ENCODE measurements at places on chromosomes 4 and X. TPM values are rescaled to one million over a fixed set of nuclear protein-coding genes. Genes with fewer than 3 reads are reported as not detected.

DNA sequence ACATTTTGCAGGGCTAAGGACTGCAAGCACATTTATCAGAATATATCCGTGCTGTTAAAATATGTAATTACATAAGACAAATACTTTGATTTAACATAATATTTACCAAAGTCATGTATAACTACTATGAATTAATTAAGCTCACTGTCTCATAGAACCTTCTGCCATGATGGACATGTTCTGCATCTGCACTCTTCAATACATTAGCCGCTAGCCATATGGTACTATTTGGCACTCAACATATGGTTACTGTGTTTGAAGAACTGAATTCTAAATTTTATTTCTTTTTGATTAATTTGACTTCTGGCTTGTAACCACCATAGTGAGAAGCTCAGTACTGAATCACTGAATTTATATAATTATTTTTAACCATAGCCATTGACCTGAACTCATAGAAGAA, 427.0 kb upstream of the TRAM1L1 start:
- no peak for DNase-seq

The RTL9 gene
- under 0.01 TPM for total RNA-seq

GRCh38 chr4:87865288-87865687, 32.5 kb downstream of the MEPE start:
- DNase-seq: no peak

DNA sequence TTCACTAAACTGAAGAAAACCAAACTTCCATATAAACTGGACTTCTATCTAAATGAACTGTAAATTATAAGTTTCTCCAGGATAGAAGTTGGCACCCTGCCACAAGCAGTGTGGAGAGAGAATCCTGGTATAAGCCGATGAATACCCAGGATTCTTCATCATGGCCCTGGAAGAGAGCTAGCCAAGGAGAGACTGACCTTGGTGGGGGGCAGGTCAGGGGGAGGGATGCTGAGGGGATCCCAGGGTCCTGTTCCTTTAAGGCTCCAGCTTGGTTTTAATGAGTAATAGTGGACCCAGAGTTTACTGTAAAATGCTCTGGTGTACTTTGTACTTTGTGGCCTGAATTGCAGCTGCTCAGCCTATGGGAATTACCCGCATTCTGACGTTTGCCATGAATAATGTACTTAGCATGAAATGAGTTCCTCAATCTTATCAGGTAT, 16.9 kb downstream of the RASSF6 start:
- DNase-seq: no peak

- DNase-seq: no peak
Measured at GRCh38 chr4:9988363-9988749, 32.9 kb downstream of the SLC2A9 start.

The GSX2 gene
- not detected for total RNA-seq

- no peak for DNase-seq
Measured at GRCh38 chr4:73914071-73914470, 44.9 kb downstream of the CXCL1 start.

DNA sequence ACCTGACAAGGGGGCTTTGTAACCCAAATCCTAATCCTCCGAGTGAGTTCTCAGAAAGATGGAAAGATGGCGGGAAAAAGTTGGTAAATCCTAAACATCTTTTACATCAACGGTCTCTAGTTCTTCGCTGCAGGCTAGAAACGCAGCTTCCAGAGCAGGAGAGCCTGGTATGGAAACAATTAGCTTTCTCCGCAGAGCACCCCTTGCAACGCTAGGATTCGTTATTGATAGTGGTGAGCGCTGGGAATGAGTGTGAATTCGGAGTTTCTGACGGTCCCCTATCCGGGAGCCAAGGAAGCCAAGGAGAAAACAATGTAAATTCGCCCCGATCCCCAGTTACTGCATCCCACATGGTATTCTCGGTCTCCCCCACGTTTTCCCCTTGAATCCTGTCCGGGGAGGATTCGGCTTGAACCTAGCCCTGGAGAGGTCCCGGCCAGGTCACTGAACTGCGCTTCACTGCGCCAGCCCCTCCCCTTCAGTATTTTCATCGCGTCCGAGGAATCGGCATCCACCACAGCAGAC, 4.7 kb upstream of the NEUROG2 start:
- no peak for DNase-seq

The CCKAR gene
- total RNA-seq: not detected

The USP26 gene
- total RNA-seq: not detected

The OPHN1 gene
- 3.1 TPM for total RNA-seq

DNA sequence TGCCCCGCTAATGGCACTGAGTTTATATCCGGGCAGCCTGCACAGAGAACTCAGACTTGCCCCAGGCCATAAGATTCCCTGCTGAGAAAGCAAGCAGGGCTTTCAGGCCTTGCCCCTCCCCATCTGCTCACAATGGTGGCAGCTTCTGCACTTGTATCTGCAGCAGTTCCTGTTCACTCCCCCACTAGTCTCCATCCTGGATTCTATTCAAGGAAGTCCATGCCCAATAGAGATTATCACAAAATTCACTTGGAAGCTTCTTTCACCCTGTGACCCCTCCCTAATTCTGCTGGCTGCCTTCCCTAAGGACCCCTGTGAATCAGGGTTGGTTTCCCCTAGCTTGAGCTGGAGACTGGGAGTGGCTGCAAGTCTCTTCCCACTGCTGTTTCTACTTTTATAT, 34.5 kb upstream of the UCP1 start:
- no peak for DNase-seq

- no peak for DNase-seq
Measured at GRCh38 chrX:9340598-9341290, 124.1 kb upstream of the TBL1X start.

DNA sequence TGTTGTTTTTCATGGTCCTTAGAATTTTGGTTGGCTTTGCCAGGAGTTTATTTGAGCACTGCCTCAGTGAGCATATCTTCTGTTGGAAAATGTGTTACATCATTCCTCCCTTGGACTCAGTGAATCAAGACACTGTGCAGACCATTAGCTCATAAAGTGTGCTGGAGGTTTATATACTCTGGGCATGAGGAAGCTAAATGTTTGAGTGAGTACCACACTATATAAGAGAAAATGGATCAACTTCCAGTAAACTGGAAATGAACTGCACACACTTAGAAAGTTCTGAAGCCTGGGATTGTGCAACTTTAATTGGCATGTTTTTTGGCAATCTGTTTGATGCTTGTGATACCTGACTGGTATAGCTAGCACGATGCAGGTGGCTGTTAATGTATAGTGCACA, 75.9 kb downstream of the LIMCH1 start:
- no peak for DNase-seq

The CXorf65 gene
- total RNA-seq: not detected

The LEF1 gene
- total RNA-seq: 9.1 TPM

GRCh38 chrX:99939883-99940232, 470.2 kb downstream of the PCDH19 start:
- DNase-seq: no peak

The BANK1 gene
- 0.96 TPM for total RNA-seq

DNA sequence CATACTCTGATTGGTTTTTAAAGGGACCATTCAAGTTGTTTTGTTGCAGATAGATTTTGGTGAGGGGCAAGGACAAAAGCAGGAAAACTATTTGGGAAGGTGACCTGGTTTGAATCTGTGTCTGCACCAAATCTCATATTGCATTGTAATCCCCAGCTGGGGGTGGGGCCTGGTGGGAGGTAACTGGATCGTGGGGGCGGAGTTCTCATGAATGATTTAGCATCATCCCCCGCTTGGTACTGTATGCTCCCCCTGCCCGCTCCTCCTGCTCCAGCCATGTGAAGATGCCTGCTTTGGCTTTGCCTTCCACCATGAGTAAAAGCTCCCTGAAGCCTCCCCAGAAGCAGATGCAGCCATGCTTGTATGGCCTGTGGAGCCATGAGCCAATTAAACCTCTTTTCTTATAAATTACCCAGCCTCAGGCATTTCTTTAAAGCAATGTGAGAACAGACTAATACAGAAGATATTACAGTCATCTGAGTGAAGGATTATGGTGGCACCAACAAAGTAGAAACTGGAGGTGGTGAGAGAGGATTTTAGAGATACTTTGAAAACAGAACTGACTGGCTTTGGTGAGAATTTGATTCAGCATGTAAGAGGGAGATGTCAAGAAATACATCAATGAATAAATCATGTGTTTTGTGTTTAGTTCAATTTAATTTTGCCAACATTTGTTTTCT, 14.4 kb downstream of the IL21 start:
- DNase-seq: no peak

The GLUD2 gene
- 0.55 TPM for total RNA-seq

DNA sequence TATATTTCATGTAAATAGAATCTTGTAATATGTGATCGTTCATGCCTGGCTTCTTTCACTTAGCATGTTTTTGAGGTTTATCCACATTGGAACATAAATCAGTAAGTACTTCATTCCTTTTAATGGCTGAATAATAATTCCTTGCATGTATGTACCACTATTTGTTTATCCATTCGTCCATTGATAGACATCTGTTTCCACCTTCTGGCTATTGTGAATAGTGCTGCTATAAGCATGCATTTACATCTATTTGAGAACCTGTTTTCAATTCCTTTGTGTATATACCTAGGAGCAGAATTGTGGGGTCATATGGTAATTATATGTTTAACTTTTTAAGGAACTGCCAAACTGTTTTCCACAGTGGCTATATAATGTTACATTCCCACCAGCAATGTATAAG, 356.7 kb upstream of the DIPK2B start:
- DNase-seq: no peak

DNA sequence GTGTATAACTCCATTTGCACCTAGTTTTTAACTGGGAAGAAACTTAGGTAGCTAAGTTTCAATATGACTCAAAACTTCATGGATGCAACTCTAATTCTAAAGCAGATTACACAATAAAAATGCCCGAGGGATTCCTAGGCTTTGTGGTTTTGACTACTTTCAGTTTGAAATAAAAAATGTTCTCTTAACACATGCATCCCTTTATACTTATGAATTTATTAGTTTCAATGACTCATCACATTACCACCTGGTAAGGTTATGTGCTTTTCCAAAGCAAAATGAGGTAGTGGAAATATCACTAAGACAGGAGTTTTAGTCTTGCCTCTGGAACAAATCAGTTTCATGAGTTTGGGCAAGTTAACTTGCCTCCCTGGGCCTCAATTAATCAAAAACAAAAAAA, 125.5 kb downstream of the OPHN1 start:
- DNase-seq: peak; percentile 10

GRCh38 chrX:74292808-74293123, 11.2 kb upstream of the ZCCHC13 start:
- DNase-seq: no peak

DNA sequence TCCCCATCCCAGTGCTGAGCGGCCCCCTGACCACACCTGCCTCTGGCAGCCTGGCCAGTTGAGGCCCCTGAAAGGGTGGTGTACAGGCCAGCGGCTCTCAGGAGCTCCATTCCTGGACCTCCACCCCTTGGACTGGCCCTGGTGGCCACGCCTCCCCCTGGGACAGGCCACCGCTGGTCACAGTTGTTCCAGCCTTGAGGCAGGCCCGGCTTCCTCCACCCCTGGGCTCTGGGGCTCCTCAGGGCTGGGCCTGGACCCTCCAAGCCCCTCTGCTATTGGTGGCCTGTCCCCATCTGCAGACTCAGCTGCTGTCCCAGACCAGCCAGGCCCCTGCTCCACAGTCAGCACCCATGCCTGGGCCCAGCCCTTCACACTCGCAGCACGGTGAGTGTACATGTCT, 93.2 kb upstream of the NKX1-1 start:
- DNase-seq: no peak

GRCh38 chr4:121138039-121138825, 25.9 kb downstream of the TNIP3 start:
- no peak for DNase-seq

DNA sequence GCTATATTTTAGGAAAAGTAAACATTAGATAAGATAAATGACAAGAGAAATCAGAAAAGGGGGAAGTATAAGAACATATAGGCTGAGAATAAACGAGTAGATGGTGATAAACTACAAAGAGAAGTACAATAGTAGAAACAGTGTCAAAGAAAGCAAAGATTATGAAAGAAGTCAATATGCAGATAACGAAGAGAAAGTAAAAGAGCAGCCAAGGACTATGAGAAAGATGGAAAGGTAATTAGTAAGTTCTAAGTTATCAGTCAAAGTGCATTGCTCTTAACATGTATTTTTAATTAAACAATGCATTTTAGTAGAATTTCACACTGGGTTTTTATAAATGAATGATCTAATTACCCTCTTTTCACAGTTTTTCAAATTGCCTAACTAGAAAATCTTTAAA, 1801.3 kb upstream of the PCDH10 start:
- DNase-seq: no peak

GRCh38 chrX:24475480-24475879, 10.4 kb downstream of the PDK3 start:
- no peak for DNase-seq

- no peak for DNase-seq
Measured at GRCh38 chr4:4677556-4678522, 136.0 kb upstream of the STX18 start.

DNA sequence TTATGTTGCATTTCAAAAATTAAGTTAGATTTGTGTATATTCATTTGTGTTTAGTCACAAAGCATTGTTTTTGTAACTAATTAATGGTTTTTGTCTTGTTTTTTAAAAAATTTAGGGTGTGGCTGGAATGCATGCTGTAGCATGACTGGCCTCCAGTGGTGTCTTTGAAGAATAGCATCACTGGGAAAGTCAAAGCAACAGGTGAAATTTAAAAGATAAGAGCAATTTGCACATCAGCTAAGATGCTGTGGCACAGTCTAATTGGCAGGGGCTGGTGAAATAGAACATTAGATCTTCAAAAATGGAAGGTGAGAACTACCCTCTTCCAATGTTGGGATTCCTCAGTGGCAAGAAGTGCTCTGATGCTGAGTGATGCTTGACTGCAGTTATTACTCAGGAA, 45.3 kb downstream of the ANK2 start:
- DNase-seq: no peak

DNA sequence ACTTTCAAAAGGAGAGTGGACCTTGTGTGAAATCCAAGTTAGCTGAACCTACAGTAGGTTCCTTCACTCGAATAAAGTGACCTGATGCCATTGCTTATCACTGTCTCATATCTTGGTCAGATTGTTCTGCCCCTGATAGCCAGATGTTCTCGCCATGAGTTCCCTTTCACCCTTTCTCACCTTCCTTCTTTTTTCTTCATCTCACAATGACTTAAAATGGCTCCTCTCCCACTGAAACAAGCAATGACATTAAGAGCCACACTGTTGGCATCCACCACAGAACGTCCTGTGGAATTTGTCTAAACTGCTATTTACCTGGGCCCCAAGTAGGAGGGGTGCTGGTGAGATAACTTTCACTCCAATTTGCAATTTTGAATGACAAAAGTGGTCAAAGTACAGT, 227.6 kb upstream of the PPP1R2C start:
- DNase-seq: no peak

- no peak for DNase-seq
Measured at GRCh38 chrX:129632443-129632842, 22.3 kb downstream of the APLN start.

DNA sequence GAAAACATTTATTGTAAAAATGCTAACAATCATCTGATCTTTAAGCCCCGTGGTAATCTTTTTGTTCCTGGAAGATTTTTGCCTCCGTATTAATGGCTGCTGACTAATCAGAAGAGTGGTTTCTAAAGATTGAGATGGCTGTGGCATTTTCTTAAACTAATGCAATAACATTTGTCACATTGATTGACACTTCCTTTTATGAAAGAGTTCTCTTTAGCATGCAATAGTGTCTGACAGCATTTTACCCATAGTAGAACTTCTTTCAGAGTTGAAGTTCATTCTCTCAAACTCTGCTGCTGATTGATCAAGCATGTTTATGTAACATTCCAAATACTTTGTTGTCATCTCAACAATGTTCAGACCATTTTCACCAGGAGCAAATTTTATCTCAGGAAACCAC, 26.8 kb upstream of the UGT2B4 start:
- DNase-seq: no peak

Measured in kidney epithelial cell (primary cell).